ENCODE measurements at places on chromosomes 2 and 18.

GRCh38 chr2:49901202-49902065 is 747.1 kb upstream of the FSHR start:
- no peak for DNase-seq

- no peak for DNase-seq
These were observed 36.1 kb downstream of the METTL21A start for GRCh38 chr2:207589143-207589542.

DNA sequence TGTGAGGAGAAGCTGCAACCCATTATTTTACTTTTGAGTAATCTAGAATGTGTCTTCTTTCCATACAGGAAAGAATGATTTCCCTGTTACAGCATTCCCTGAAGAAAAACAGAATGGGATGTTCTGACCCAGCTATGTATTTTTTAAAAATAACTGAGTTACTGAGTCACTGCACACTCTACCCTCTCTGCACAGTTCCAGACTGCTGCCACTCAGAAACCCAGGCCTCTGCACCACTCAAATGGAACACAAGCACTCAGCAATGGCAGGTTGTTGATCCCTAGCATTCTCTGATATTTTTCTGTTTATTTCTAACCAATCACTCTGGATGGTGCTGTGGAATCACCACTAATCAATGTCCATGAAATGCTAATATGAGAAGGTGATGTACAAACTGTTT is 1300.0 kb upstream of the FAM98A start:
- no peak for DNase-seq

DNA sequence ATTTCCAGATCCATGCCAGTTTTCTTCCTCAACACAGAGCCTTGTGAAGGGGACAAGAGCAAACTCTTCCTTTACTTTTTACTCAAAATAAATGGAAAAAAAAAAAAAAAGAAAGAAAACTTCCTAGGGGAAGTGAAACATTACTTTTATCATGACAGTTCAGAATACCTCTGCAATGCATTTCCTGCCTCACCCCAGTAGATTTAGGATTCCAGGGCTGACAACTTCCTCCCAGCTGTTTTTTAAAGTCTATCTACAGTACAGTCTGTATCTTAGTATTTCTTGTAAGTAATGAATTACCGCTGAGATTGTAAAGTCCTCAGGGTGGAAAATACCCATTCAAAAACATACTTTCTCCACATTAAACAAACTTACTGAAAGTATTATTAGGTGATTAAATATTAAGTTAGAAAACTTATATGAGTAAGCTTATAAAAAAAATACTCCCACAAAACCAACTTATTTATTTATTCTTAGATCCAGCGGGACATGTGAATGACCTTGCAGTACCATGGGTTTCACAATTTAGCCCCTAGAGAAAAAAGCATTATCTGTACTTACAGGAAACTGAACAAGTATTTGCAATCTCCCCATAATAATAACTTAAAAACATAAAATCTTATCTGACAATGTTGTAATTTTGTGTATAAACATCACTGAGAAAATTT is 117.7 kb downstream of the RBMS1 start:
- no peak for DNase-seq

DNA sequence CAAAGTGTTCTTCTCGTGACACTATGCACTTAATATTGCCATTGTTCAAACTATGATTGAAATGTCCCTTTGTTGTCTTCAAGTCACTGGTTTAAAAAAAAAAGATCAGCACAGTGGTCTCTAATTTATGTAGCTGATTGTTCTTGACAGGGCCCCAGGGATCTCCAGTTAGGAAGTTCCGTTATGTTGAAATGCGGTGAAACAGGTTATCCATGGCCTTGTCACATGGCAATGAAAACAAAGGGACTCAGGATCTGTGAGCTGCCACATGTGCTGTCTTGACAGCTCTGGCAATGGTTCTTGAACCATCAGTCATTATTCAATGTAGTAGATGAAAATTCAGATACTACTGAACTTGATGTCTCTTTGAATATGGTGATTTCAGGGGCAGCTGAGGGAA is 147.4 kb downstream of the SETBP1 start:
- no peak for DNase-seq

DNA sequence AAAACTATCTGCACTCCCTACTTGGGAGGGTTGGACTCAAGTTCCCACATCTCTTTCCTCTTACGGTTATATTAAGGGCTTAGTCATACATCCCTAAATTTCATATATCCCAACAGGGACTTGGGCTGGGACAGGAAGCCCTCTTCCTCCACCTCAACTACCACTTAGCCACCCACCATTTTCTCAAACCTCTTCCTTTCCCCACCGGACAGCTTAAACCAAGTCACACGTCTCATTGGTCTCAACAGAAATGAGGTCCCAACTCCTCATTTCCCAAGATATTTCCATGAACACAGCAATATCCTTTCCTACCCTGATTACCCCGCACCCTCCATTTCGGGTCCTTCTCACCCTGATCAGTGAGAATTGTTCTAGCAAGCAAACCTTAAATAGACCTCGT is 736 bp downstream of the ZSCAN30 start:
- DNase-seq: no peak

DNA sequence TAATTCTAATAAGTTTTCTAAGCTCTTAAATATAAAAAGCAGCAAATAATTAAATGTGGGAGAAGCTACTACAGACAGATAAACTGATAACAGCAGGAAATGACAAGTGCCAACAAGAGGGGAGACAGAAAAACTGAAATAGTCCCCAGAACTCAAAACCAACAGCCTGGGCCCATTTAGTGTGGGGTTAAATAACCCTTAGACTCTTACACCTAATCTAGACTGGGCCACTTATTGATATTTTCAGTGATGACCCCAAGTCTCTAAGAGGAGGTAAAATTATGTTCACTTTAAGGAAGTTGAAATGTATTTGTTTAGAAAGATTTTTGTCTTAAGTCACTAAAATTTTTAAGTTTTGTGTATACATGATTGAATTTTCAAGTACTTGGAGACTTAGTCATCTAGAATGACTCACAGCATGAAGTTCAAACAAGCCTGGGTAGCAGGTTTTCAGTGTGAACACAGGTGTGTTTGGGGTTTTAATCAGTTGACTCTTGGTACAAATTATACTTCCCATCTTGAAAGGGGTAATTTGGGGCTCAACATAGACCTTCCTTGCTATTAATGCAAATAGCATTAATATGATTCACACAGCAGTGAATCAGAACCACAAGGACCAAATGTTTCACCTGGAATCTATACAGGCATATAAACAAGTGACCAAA is 54.9 kb upstream of the MYO3B start:
- DNase-seq: no peak
